ENCODE measurements at places on chromosomes 1 and 21. TPM values are rescaled to one million over a fixed set of nuclear protein-coding genes. Genes with fewer than 3 reads are reported as not detected.

SELE gene
- not detected for total RNA-seq

F13B gene
- not detected for total RNA-seq

MMP23B gene
- total RNA-seq = 0.49 TPM

MAP10 gene
- total RNA-seq = 3.4 TPM

SLAMF7 gene
- total RNA-seq = not detected

KPRP gene
- not detected for total RNA-seq
